Activated CD4-positive, CD25-positive, alpha-beta regulatory T cell treated with anti-CD3 and anti-CD28 coated beads, Interleukin-2, amount 50 U/mL, for 16 hours (primary cell): ENCODE measurements at places on chromosomes 11 and 22.

DNA sequence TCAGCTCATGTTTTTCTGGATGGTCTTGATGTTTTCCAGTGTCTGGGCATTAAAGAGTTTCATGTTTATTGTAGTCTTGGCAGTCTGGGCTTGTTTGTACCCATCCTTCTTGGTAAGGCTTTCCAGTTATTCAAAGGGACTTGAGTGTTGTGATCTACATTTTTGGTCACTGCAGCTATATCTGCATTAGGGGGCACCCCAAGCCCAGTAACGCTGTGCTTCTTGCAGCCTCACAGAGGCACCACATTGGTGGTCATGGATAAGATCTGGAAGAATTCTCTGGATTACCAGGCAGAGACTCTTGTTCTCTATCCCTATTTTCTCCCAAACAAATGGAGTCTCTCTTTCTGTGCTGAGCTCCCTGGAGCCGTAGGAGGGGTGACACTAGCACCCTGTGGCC, 451.5 kb upstream of the FAT3 start:
- no peak for DNase-seq

DNA sequence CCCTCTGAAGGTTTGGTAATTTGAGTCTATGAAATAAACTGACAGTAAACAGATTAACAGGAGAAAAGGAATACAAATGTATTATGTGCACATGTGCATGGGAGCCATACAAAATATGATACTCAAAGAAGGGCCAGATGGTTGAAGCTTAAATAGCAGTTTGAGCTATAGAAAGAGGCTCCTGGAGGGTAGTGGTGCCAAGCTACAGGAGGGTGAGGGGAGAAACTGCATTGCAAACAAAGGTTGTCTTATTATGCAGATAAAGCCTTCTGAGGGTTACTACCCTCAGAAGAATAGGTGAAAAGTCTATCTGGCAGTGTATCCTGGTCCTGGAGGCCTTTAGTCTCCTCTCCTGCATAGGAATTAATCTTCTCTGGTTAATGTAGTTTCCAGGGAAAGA, 267.3 kb upstream of the MPPED2 start:
- no peak for DNase-seq

DNA sequence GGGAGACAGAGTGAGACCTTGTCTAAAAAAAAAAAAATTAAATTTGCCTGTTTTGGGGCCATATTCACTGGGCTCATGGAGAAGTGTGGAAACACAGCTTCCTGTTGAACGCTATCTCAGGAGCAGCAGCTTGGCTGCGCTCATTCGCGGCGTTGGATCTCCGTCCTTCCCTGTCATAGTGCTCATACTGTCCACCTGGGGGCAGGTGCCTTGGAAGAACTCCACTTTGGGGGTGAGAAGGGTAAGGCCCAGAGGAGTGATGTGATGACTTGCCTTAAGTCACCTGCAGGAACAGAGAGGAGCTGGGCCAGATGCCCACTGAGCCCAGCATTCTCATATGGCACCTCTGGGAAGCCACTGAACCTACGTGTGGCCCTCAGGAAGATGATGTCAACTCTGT, 82.8 kb downstream of the CABIN1 start:
- no peak for DNase-seq

DNA sequence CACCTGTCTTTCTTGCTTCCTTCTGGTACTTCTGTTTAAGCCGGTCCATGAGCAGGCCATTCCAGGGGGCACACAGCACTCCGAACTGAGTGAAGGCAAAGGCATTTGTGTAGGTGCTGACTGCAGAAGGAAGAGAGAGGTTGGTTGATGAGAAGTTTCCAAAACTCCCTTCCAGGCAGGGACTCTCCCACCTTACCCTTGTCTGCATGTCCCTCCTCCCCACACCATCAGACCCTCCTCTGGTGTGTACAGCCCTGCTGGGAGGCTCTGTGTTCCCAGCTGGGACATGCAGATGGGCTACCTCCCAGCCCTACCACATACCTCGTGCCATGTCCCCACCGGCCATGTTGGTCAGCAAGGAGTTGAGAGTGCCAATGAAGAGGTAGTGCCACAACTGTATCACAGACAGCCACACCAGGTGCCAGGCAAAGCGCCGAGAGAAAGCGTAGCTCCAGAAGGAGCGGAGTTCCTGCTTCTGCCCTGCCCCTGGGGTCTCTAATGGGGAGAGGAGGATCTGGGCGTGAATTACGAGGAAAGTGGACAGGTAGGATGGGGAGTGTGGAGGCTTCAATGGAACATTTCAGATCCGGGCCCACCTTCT, 12.2 kb downstream of the SLC43A3 start:
- no peak for DNase-seq

DNA sequence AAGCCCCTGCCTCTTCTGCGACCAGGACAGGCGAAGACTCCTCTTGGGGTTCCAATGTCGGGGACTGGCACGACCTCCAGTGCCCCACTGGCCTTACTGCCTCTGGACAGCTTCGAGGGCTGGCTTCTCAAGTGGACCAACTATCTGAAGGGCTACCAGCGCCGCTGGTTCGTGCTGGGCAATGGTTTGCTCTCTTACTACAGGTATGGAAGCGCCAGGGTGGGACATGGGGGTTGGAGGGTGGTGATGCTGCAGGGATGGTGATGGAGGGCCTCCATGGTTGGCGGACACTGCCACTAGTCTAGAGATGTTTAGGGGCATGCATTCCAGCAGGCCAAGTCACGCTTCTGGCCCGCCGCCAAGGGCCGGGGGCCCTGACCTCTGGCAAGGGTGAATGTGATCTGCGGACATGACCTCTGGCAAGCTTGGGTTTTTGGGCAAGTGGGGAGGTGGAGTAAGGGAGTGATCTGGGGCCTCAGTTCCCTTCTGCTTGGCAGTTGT, 727 bp downstream of the OSBP2 start:
- no peak for DNase-seq

GRCh38 chr11:19359221-19360000, 118.7 kb upstream of the E2F8 start:
- DNase-seq: no peak

DNA sequence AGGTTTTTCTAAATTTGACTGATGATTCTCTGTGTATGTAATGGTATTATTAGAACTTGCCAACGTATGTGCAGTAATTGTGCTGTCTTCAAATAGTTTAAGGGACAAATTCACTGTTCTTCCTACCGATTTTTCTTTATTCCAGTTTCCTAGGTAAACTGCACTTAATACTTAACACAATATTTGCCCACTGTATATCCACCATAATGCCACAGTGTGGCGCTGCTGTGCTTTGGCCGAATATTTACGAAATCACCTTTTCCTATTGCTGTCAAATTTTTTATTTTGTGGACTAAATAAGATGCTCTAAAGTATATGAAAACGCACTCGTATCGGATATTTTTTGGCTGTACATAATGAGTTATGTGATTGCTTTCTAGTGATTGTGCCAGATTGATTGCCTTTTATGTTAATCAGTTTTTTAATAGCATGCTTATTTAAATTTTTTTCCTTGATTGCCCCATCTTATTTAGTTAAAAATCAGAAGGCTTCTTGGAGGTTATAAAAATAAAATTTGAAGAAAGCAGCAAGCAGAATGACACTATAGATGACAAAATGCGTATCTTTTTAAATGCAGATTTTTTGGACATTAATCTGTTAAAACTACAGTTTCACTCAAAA, 10.5 kb downstream of the AASDHPPT start:
- DNase-seq: no peak

DNA sequence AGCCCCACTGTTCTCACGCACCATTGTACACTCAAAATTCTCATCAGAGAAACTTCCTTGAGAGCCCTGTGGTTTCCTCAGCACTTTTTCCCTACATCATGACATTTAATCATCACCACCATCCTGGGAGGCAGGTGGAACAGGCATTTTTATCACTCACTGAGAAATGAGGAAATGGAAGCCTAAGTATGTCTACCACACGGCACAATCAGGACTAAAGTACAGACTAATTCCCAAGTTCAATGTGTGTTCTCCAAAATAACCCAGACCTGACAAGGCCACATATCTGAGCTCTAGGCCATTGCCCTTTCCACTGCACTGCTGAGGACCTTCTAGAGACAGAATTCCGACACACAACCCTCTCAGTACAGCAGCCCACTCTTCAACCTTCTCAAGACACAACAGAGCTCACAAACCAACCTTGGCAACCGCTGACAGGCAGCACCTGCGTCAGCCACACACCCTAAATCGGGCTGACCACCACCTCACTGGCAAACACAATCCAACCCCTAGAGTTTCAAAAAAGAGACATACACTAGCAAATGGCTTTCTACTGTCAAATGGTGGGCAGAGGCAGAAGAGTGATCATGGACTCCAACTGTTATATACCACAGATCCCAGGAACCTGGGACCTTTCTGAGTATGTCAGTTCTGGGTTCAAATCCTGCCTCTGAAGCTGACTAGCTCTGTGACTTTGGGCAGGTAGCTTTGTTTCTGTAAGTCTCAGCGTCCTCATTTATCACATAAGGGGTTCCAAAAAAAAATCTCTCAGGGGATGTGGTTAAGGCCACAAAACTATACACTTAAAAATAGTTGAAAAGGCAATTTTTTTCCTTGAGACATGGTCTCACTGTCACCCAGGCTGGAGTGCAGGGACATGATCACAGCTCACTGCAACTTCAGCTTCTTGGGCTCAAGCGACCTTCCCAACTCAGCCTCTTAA, 16.3 kb downstream of the SMCO4 start:
- DNase-seq: no peak

- DNase-seq: no peak
Observed at GRCh38 chr11:63560506-63561180, 2.5 kb downstream of the PLAAT2 start.

GRCh38 chr11:44927174-44927661, 23.5 kb downstream of the TP53I11 start:
- peak; percentile 42 for DNase-seq

GRCh38 chr11:83978942-83979341, 692.8 kb upstream of the CCDC90B start:
- no peak for DNase-seq

- no peak for DNase-seq
Observed at GRCh38 chr11:118002541-118003423, 16.6 kb downstream of the IL10RA start.

DNA sequence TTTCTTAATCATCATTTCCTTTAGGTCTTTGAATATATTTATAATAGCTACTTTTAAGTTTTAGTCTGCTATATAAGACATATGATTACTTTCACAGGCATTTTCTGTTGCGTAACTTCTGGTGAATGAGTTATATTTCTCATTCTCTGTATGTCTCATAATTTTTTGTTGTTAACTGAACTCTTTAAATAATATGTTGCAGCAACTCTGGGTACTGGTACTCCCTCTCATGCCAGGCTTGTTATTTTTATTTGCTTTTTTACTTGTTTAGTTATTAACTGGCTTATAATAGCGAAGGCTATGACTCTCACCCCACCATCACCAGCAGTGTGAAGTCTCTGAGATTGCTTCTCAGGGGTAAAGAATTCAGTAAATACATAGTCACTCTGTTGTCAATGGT, 524.2 kb upstream of the CHORDC1 start:
- DNase-seq: no peak

- DNase-seq: no peak
Observed at GRCh38 chr11:95505927-95506426, 275.0 kb upstream of the SESN3 start.

DNA sequence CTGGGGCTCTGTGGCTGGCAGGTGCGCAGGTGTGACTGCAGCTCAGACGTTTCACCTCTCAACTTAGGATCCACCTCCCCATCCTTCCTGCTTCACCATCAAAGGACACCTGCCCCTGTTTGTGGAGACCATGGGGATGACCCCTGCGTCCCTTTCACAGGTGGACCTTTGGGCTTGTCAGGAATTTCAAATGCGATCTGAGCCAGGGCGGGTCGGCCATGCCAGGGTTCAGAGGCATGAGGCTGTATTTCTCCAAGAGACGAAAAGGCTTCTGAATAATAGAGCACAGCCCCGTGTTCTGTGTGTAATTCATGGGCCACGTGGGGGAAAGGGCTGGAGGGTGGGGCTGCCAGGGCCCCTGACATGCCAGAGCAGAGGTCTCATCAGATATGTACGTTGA, 668.0 kb downstream of the BRD1 start:
- DNase-seq: no peak

GRCh38 chr11:29527391-29527936, 489.4 kb downstream of the KCNA4 start:
- DNase-seq: no peak
